ENCODE measurements at places on chromosomes 7 and 10.

DNA sequence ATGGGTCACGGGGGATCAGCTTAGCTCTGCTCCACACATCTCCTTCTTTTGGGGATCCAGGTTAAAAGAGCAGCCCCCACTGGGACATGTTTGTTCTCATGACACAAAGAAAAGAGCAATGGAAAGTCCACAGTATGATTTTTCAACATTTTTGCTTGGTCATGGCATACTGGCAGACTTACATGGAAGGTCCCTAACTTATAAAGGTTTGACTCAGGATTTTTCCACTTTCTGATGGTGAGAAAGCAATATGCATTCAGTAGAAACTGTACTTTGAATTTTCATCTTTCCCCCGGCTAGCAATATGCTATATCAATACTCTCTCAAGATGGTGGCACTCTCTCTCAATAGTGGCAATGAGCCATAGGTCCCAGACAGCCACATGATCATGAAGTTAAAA, 227.7 kb upstream of the LRRN3 start:
- DNase-seq, result no peak

- DNase-seq, result no peak
These were observed 20.2 kb upstream of the INSIG1 start for GRCh38 chr7:155277385-155277994.

- DNase-seq, result no peak
These were observed 34.9 kb downstream of the SRPK2 start for GRCh38 chr7:105353752-105354328.

- no peak for DNase-seq
These were observed 169.6 kb downstream of the POM121L12 start for GRCh38 chr7:53205006-53205405.

DNA sequence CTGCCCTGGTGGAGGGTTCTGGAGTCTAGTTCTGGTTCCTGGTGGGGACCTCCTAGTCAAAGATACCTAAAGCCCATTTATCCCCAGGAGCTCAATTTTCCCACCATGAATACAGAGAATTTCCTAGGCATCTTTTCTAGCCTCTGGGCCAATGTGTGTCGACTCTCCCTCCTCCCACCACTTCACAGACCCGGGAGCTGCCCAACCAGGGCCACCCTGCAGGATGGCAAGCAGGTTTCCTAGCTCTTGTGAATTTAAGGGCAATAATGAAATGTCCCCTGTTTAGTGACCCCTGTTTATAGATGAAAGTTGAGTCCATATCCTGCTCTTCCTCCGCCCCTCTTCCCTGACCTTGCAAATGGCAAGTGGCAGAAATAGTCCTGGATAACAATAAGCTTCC, 9.4 kb downstream of the DLX5 start:
- no peak for DNase-seq

DNA sequence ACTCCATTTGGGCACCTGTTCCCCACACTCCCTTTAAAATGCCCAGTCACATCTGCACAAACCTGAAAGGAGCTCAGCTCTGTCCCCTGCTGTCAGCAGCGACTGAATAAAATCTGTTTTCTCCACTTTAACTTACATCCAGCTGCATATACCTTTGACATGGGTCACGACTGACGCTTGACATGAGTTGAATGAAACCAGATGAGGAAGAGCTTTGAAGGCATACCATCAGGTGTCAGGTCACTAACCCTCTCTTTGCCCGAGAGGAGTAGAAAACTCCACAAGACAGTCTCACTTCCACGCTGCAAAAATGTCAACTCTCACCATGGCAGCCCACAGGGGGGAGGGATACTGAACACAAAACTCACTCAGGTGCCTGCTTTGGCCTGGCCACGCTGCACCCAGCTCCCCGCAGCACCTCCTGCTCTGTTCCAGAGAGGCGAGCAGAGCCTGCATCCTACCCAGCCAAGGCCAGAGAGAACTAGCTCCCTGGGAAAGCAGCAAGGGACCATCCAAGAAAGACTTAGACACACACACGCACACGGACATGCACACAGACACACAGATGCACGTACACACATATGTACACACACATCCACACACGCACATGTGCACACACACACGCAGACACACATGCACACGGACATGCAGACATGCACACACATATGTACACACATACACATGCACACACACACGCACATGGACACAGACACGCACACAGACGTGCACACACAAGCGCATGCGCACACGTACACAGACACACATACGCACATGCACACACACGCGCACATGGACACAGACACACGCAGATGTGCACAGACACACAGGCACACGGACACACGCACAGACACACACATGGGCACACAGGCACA, 191.0 kb downstream of the MAD1L1 start:
- no peak for DNase-seq

- DNase-seq, result no peak
These were observed 51.0 kb upstream of the NOBOX start for GRCh38 chr7:144454256-144455039.

DNA sequence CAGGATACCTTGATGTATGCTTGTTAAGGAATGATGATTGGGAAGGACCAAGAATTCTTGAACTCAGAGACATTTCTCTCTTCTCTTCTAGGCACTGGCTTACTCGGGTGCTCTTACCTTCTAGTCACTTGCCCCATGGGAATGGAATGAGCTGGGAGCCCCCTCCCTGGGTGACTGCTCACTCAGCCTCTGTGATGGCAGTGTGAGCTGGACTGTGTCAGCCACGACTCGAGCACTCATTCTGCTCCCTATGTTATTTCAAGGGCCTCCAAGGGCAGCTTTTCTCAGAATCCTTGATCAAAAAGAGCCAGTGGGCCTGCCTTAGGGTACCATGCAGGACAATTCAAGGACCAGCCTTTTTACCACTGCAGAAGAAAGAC, 10.7 kb downstream of the ZDHHC16 start:
- no peak for DNase-seq

GRCh38 chr7:81236560-81236959, 317.7 kb upstream of the SEMA3C start:
- DNase-seq, result no peak

DNA sequence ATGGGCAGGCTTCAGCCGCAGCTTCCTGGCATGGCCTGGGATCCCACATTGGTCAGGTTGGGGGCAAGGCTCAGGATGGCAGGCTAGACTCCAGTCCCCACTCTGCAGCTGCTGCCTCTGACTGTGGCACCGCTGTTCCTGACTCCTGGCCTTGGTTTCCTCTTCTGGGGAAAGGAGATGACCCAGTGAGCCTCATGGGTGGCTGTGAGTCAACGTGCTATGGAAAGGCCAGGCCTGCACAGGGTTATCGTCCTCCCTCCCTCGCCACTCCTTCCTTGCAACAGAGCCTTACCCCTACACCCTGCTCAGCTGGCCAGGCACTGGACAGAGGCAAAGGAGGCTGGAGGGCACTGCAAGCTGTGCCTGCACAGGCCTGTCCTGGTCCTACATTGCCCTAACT, 36.1 kb upstream of the CHST15 start:
- DNase-seq, result no peak

GRCh38 chr7:37672926-37673325, 10.6 kb upstream of the GPR141 start:
- DNase-seq, result no peak

GRCh38 chr10:85604884-85605283, 761.7 kb downstream of the GRID1 start:
- DNase-seq, result no peak

DNA sequence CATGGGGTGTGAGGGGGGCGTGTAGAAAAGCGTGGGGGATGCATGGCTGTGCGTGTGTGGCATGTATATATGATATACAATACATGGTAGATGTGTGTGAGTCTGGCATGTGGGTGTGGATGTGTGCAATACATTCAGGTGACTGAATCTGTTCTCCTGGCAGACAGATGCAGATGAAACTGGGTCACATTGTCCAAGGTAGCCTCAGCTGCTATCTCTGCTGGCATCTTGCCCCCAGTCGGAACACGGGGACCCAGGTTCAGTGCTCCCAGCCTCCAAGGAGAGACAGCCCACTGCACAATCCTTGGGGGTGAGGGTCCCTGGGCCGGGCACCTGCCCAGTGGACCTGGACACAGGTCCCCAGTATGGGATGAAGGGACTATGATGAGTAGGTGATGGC, 12.4 kb upstream of the SRRM3 start:
- DNase-seq, result no peak

DNA sequence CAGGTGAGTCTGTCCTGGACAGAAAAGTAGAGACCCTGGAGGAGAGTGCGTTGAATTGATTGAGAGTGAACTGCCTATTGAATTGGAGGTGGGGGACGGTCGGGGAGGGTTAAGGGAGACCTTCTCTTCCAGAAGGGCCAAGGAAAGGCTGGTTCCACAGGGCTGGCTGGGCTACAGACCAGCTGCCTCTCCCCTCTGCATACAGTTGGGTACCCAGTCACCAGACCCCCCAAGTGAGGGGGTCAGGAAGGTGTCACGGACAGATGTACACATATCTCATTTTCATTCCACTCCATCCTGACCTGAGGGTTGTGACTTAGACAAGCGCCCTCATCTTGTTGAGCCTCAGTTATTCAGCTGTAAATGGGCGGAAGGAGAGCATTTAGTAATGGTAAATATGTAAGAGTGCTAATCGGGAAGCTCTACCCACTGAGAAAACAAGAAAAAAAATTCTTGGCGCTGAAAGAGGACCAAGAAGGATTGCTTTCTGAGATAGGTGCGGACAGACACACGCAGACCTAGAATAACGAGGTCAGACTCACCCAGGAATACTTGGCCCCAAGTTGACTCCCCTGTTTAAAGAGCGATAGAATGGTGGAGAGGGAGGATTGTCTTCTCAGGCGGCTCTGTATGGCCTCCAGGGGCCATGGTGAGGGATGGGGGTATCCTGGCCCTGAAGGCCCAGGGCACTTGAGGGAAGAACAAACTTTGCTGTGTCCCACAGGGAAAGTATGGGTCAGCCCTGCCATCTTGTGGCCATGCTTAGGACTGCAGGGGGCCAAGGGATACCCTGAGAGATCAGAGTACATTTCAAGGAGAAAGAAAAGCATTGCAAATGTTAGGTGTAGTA, 7.2 kb upstream of the MBL2 start:
- DNase-seq, result peak; percentile 57

- peak; percentile 7 for DNase-seq
These were observed 199.0 kb downstream of the EBF3 start for GRCh38 chr10:129764901-129765663.

- no peak for DNase-seq
These were observed 68.0 kb downstream of the TRIL start for GRCh38 chr7:28890137-28890536.

DNA sequence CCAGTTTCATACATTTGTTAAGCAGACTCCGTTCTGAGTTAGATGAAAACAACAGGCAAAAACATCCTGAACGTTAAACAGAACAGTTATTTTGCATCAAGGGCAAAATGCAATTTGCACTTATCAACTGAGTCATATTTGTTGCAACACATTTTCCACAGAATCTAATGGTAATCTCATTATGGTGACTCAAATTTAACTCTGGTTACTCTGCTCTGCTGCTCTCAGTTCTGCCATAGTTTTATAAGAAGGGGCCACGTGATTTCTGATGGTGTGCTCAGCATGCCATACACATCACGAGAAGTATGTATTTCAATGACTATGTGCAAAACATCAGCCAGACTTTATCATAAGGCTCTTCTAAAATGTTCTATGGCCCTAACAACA, 148.8 kb downstream of the CHCHD3 start:
- DNase-seq, result no peak

GRCh38 chr7:150375662-150376521, 3.2 kb upstream of the ZNF775 start:
- peak; percentile 45 for DNase-seq
